Activated CD8-positive, alpha-beta T cell treated with anti-CD3 and anti-CD28 coated beads for 36 hours (primary cell): ENCODE measurements at places on chromosomes 16 and 17. TPM values are rescaled to one million over a fixed set of nuclear protein-coding genes. Genes with fewer than 3 reads are reported as not detected.

ARHGDIG gene
- not detected for total RNA-seq

ABCA8 gene
- total RNA-seq = not detected

PIRT gene
- total RNA-seq = not detected

CFAP97D1 gene
- not detected for total RNA-seq

SYNGR3 gene
- total RNA-seq = 7.2 TPM

ANKRD40CL gene
- total RNA-seq = not detected

AANAT gene
- not detected for total RNA-seq

SLC4A1 gene
- not detected for total RNA-seq

MYH3 gene
- 4.1 TPM for total RNA-seq

ZNF213 gene
- 7.5 TPM for total RNA-seq

MAP3K3 gene
- total RNA-seq = 22.5 TPM

- no peaks in the 10 kb centered on the region for H3K27me3 ChIP-seq
- peaks cover 49% of the 10 kb centered on the region for H3K4me1 ChIP-seq
- H3K27ac ChIP-seq = peak within 1 kb of the TSS; percentile 99
- peaks cover 23% of the 10 kb centered on the region for H3K36me3 ChIP-seq
- peak; percentile 79 for DNase-seq
- peak within 1 kb of the TSS; percentile 100 for H3K4me3 ChIP-seq
These were observed at the start of gene TRPV2 for GRCh38 chr17:16415031-16415924. Gene TRPV2 (plus strand): TSS chr17:16415571. CDS start chr17:16417669, 2,098 bp downstream.

GRCh38 chr17:34673516-34673915 is 94.1 kb downstream of the TMEM132E start:
- H3K27ac ChIP-seq = no peak overlapping the region
- no peaks in the 10 kb centered on the region for H3K36me3 ChIP-seq
- no peaks in the 10 kb centered on the region for H3K4me1 ChIP-seq
- H3K27me3 ChIP-seq = peaks cover 7% of the 10 kb centered on the region

DNA sequence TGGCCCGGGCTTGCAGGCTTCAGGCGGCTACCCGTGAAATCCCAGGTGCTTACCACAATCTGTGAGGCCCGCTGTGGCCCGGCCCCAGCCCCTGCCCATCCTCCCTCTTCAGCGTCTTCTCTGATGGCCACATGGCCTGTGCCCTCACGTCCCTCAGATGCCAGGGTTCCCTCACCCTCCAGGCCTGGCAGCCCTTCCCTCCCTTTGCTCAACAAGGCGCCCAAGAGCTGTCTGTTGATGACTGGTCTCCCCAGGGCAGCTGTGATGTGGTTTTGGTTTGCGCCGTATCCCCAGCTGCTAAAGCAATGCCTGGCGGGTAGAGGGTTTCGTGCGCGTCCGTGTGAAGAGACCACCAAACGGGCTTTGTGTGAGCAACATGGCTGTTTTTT is 35.1 kb downstream of the PMM2 start:
- peaks cover 7% of the 10 kb centered on the region for H3K4me1 ChIP-seq
- H3K36me3 ChIP-seq = peaks cover 31% of the 10 kb centered on the region
- H3K27me3 ChIP-seq = no peaks in the 10 kb centered on the region
- DNase-seq = no peak
- H3K4me3 ChIP-seq = no peak overlapping the region
- no peak overlapping the region for H3K27ac ChIP-seq

- no peaks in the 10 kb centered on the region for H3K36me3 ChIP-seq
- no peak overlapping the region for H3K4me3 ChIP-seq
- H3K27ac ChIP-seq = no peak overlapping the region
- peaks cover 4% of the 10 kb centered on the region for H3K27me3 ChIP-seq
These were observed 82.9 kb upstream of the FOXF1 start for GRCh38 chr16:86427433-86427851.

GRCh38 chr16:25177831-25178688 is 38.7 kb upstream of the AQP8 start:
- H3K36me3 ChIP-seq = peaks cover 3% of the 10 kb centered on the region
- H3K27ac ChIP-seq = no peak overlapping the region
- H3K4me1 ChIP-seq = peaks cover 6% of the 10 kb centered on the region
- no peak overlapping the region for H3K4me3 ChIP-seq
- DNase-seq = no peak

DNA sequence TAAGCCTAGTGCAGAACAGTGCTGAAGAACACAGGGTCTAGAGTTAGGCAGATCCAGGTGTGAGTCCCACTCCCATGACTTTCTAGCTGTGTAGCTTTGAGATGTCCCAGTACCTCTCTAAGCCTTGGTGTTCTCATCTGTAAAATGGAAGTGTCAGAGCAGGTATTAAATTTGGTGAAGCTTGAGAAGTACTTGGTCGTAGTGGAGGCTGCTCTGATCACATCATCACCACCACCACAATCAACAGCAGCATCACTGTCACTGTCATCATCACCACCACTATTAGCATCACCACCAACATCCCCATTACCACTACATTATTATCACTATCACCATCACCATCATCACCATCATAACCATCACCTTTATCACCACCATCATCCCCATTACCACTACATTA is 132.1 kb downstream of the CMIP start:
- no peaks in the 10 kb centered on the region for H3K27me3 ChIP-seq
- no peak overlapping the region for H3K27ac ChIP-seq
- no peak overlapping the region for H3K4me3 ChIP-seq
- H3K36me3 ChIP-seq = no peaks in the 10 kb centered on the region
- no peak for DNase-seq
- H3K4me1 ChIP-seq = no peaks in the 10 kb centered on the region

DNA sequence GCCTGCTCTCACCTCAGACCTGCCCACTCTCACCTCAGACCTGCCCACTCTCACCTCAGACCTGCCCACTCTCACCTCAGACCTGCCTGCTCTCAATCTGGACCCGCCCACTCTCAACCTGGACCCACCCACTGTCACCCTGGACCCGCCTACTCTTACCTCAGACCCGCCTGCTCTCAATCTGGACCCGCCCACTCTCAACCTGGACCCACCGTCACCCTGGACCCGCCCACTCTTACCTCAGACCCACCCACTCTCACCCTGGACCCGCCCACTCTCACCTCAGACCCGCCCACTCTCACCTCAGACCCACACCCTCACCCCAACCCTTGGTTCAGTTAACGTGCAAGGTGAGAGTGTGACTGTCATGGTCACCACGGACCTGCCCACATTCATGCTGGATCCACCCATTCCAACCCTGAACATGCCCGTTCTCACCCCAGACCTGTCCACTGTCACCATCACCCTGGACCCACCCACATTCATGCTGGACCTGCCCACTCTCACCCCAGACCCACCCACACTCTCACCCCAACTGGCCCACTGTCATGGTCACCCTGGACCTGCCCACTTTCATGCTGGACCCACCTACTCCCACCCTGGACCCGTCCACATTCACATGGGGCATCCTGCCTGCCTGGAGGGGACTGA is 31.2 kb upstream of the ENPP7 start:
- peaks cover 18% of the 10 kb centered on the region for H3K27me3 ChIP-seq
- H3K4me3 ChIP-seq = no peak overlapping the region
- no peaks in the 10 kb centered on the region for H3K36me3 ChIP-seq

GRCh38 chr16:50967827-50968612 is 183.1 kb downstream of the SALL1 start:
- DNase-seq = no peak
- H3K4me3 ChIP-seq = no peak overlapping the region
- no peaks in the 10 kb centered on the region for H3K4me1 ChIP-seq
- H3K27me3 ChIP-seq = peaks cover 4% of the 10 kb centered on the region
- no peaks in the 10 kb centered on the region for H3K36me3 ChIP-seq
- no peak overlapping the region for H3K27ac ChIP-seq

DNA sequence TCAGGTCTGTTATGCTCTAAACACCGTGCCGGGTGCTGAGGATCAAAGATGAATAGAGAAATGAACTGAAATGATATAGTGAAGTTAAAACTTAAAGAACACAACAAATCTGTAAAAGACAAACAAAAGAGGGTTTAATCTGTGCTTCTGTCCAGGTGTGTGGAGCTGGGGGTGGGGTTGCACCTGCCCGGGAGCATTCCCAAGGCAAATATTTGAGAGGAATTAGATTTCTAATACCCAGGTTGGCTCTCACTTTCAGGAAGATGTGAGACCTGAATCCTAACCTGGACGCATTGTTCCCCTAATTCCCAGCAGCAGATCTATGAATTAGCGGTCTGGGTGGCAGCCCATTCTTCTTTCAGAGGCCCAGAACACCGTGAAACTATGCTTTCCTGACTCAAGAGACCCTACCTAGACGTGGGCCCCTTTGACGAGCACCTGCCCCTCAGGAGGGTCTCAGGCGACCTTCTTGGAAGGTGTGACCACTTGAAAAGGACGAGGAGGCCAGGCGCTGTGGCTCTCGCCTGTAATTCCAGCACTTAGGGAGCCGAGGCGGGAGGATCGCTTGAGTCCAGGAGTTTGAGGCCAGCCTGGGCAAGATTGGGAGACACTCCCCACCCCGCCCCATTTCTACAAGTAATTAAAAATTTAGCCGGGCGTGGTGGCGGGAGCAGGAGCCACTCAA is 677 bp upstream of the RANGRF start:
- H3K36me3 ChIP-seq = peaks cover 9% of the 10 kb centered on the region
- no peaks in the 10 kb centered on the region for H3K27me3 ChIP-seq
- peaks cover 30% of the 10 kb centered on the region for H3K4me1 ChIP-seq
- peak overlapping the region; percentile 97 for H3K27ac ChIP-seq
- H3K4me3 ChIP-seq = peak overlapping the region; percentile 87

GRCh38 chr16:88045820-88046303 is 94.6 kb downstream of the BANP start:
- H3K27ac ChIP-seq = no peak overlapping the region
- H3K4me3 ChIP-seq = no peak overlapping the region
- peaks cover 15% of the 10 kb centered on the region for H3K36me3 ChIP-seq
- H3K4me1 ChIP-seq = no peaks in the 10 kb centered on the region
- H3K27me3 ChIP-seq = no peaks in the 10 kb centered on the region
- no peak for DNase-seq

GRCh38 chr16:57795431-57795878 is 6.8 kb downstream of the KIFC3 start:
- H3K27ac ChIP-seq = no peak overlapping the region
- H3K4me1 ChIP-seq = peaks cover 14% of the 10 kb centered on the region
- H3K36me3 ChIP-seq = no peaks in the 10 kb centered on the region
- DNase-seq = peak; percentile 61
- H3K27me3 ChIP-seq = peaks cover 11% of the 10 kb centered on the region
- no peak overlapping the region for H3K4me3 ChIP-seq

DNA sequence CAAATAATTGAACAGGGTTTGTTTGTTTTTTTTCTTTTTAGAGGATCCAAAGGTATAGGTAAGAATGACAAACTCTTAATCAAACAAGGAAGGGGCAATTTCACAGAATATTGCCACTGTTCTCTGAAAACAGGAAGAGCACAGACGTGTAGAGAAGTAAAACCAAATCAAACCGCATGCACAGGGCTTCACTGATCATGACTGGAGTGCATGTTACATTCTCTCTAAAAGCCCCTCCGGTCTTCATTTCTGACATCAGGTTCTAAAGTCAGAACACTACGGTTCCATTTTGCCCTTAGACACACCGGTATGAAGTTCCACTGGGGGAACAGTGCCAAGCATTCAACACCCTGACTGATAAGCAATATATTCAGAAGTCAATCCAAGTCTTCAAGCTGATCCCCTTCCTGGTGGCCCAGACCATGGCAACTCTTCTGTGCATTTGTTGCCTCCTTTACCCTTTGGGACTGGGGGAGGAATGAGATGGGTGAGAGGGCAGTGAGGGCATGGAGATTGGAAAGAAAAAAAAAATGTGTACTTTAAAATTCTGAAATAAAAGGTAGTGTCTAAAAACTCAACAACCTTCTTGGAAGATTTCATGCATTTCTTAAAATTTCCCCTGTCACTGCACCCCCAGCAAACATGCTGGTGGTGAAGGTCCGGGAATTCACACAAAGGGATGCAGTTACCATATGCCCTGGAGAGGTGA is 1.4 kb downstream of the MMD start:
- H3K27me3 ChIP-seq = peaks cover 13% of the 10 kb centered on the region
- H3K4me3 ChIP-seq = peak overlapping the region; percentile 91
- peak overlapping the region; percentile 95 for H3K27ac ChIP-seq
- peaks cover 36% of the 10 kb centered on the region for H3K36me3 ChIP-seq
- peaks cover 44% of the 10 kb centered on the region for H3K4me1 ChIP-seq
- DNase-seq = peak; percentile 73

DNA sequence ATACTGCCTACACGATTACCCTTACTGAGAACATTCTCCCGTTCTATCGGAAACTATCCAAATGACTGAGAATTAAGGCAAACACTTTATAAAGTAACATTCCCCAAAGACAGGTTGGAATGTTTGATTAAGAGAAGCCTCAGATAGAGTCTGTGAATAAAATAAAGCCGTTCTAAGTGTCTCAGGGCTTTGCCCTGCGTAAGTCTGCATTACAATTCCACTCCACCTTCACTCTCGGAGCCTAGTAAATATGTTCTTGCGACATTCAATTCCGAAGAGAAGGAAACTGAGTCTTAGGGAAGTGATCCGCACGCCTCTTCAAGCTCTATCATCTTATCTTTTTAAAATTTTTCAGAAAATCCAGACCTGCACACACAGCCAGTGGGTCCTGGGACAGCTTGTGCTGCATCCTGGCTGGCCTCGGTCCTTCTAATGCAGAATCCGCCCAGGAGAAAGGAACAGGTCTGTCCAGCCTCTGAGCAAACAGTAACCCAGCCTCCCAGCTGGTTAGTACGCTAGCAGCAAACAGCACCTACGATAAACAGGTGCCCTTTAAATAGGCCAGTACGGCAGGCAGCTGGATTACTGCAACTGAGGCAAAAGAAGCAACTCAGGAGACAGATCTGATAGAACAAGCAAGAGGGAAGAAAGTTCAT is 254.1 kb upstream of the IRX3 start:
- H3K4me3 ChIP-seq = no peak overlapping the region
- no peaks in the 10 kb centered on the region for H3K27me3 ChIP-seq
- no peaks in the 10 kb centered on the region for H3K4me1 ChIP-seq
- no peak overlapping the region for H3K27ac ChIP-seq
- H3K36me3 ChIP-seq = no peaks in the 10 kb centered on the region
- DNase-seq = no peak

- peaks cover 27% of the 10 kb centered on the region for H3K4me1 ChIP-seq
- H3K27me3 ChIP-seq = no peaks in the 10 kb centered on the region
- H3K36me3 ChIP-seq = no peaks in the 10 kb centered on the region
- no peak overlapping the region for H3K4me3 ChIP-seq
- H3K27ac ChIP-seq = no peak overlapping the region
- DNase-seq = no peak
These were observed 5.0 kb upstream of the CCDC57 start for GRCh38 chr17:82217530-82218204.

- H3K4me3 ChIP-seq = no peak overlapping the region
- no peak overlapping the region for H3K27ac ChIP-seq
- H3K27me3 ChIP-seq = no peaks in the 10 kb centered on the region
- no peaks in the 10 kb centered on the region for H3K36me3 ChIP-seq
- H3K4me1 ChIP-seq = peaks cover 32% of the 10 kb centered on the region
- DNase-seq = no peak
These were observed 59.3 kb downstream of the SDK2 start for GRCh38 chr17:73584987-73585386.

- H3K4me1 ChIP-seq = peaks cover 5% of the 10 kb centered on the region
- no peak overlapping the region for H3K27ac ChIP-seq
- no peak overlapping the region for H3K4me3 ChIP-seq
- no peak for DNase-seq
- H3K27me3 ChIP-seq = no peaks in the 10 kb centered on the region
- peaks cover 30% of the 10 kb centered on the region for H3K36me3 ChIP-seq
These were observed 58.5 kb downstream of the KNOP1 start for GRCh38 chr16:19659554-19659953.
